ENCODE measurements at places on chromosomes 3 and 15. TPM values are rescaled to one million over a fixed set of nuclear protein-coding genes. Genes with fewer than 3 reads are reported as not detected.

ZPLD1 gene
- 0.05 TPM for total RNA-seq

- H3K4me3 ChIP-seq = no peak overlapping the region
- no peak for DNase-seq
- peaks cover 9% of the 10 kb centered on the region for H3K4me1 ChIP-seq
These were observed 2.4 kb downstream of the CMTM6 start for GRCh38 chr3:32500231-32500630.

GRCh38 chr3:141255846-141256261, 24.2 kb downstream of the PXYLP1 start:
- H3K4me3 ChIP-seq = no peak overlapping the region
- H3K27ac ChIP-seq = no peak overlapping the region
- no peaks in the 10 kb centered on the region for H3K36me3 ChIP-seq
- no peaks in the 10 kb centered on the region for H3K27me3 ChIP-seq
- H3K4me1 ChIP-seq = no peaks in the 10 kb centered on the region

GRCh38 chr3:9897408-9898372, 5.0 kb upstream of the IL17RE start:
- peaks cover 13% of the 10 kb centered on the region for H3K4me1 ChIP-seq
- peak overlapping the region; percentile 97 for H3K27ac ChIP-seq
- H3K4me3 ChIP-seq = peak overlapping the region; percentile 8
- H3K36me3 ChIP-seq = no peaks in the 10 kb centered on the region
- peak; percentile 77 for DNase-seq

DNA sequence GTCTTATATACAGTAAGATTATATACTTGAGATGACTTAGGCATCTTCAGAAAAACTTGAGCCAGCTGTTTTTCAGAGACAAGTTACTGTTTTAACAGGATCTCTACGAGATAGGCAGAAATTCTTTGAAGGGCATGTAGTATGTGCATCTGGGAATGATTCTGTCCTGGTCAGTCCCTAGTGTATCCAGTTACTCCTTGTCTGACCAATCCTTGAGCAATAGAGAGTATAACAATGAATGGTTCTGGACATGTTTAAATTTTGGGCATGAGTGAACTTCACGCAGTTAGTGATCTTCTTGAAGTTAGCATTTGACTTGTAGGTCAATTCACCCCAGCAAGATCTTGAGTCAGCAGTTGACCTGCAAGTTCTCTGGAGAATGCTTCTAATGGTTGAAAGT, 24.7 kb upstream of the HHLA2 start:
- H3K27me3 ChIP-seq = no peaks in the 10 kb centered on the region
- no peaks in the 10 kb centered on the region for H3K36me3 ChIP-seq
- H3K4me3 ChIP-seq = no peak overlapping the region
- H3K4me1 ChIP-seq = no peaks in the 10 kb centered on the region
- DNase-seq = no peak

DNA sequence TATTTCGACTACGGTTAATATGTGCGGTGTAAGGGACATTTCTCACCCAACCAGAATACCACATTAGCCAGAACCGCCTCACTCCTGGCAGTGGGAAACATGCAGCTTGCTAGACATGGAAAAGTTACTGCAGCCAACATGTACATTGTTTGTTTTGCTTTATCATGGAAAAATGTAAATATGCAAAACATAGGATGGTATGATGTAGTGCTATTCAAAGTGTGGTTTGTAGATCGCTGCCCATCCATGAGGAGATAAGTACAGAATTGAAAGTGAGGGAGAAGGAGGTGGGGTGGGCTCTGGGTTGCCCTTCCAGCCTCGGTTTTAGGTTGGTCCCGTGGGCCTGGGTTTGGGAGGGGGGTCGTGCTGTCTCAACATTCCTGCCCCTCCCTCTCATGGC, 42.5 kb upstream of the SPESP1 start:
- H3K27me3 ChIP-seq = no peaks in the 10 kb centered on the region
- H3K27ac ChIP-seq = no peak overlapping the region
- H3K4me1 ChIP-seq = no peaks in the 10 kb centered on the region
- H3K4me3 ChIP-seq = no peak overlapping the region
- no peaks in the 10 kb centered on the region for H3K36me3 ChIP-seq
- DNase-seq = no peak

- no peak overlapping the region for H3K4me3 ChIP-seq
- no peak overlapping the region for H3K27ac ChIP-seq
- no peaks in the 10 kb centered on the region for H3K4me1 ChIP-seq
- no peaks in the 10 kb centered on the region for H3K27me3 ChIP-seq
These were observed 27.8 kb upstream of the ATP13A3 start for GRCh38 chr3:194514626-194515025.

GRCh38 chr15:74458473-74458872, 2.5 kb downstream of the UBL7 start:
- no peak for DNase-seq
- H3K27me3 ChIP-seq = no peaks in the 10 kb centered on the region
- H3K36me3 ChIP-seq = no peaks in the 10 kb centered on the region
- H3K4me1 ChIP-seq = no peaks in the 10 kb centered on the region
- H3K4me3 ChIP-seq = no peak overlapping the region
- no peak overlapping the region for H3K27ac ChIP-seq

DNA sequence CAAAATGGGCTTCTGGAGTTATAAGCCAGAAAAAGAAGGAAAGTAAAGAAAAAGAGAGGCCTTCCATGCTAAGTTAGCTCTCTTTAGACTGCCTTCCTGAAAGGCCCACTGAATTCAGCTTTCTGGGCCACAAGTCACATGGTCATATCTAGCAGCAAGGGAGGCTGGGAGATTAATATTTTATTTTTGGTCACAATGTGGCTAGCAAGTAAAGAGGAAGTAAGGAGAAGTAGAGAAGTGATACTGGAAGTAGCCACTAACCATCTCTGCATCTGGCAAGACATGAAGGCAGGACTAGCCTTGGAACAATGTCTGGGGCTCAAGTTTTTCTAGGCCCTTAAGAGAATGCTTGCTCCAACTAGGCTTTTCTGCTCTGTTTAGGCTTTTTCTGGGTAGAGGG, 81.8 kb upstream of the UBE2E1 start:
- no peaks in the 10 kb centered on the region for H3K27me3 ChIP-seq
- no peak overlapping the region for H3K27ac ChIP-seq
- no peaks in the 10 kb centered on the region for H3K4me1 ChIP-seq
- no peak for DNase-seq
- no peaks in the 10 kb centered on the region for H3K36me3 ChIP-seq

PP2D1 gene
- total RNA-seq = not detected

NEIL1 gene
- total RNA-seq = 34.1 TPM

- no peaks in the 10 kb centered on the region for H3K36me3 ChIP-seq
- H3K27ac ChIP-seq = peak overlapping the region; percentile 88
- H3K4me3 ChIP-seq = no peak overlapping the region
- H3K27me3 ChIP-seq = no peaks in the 10 kb centered on the region
These were observed 54.0 kb downstream of the B3GNT5 start for GRCh38 chr3:183306798-183307671.

CAPN3 gene
- total RNA-seq = 6.8 TPM

RASSF1 gene
- 28.2 TPM for total RNA-seq

Data from colonic mucosa (tissue), 4 donors.